Stimulated activated CD4-positive, alpha-beta T cell treated with anti-CD3 and anti-CD28 coated beads, Interleukin-15, amount 100 ng/mL, for 1 hour (primary cell): ENCODE measurements at places on chromosomes 2 and 18.

- DNase-seq = no peak
Observed at GRCh38 chr2:129754831-129755230, 224.6 kb upstream of the RAB6C start.

- DNase-seq = no peak
Observed at GRCh38 chr2:232336241-232336736, 42.3 kb upstream of the ALPP start.

- no peak for DNase-seq
Observed at GRCh38 chr2:204321910-204322751, 223.1 kb upstream of the PARD3B start.

GRCh38 chr18:32707147-32707546 is 65.7 kb downstream of the KLHL14 start:
- DNase-seq = no peak

GRCh38 chr2:19893520-19894133 is 8.2 kb downstream of the TTC32 start:
- DNase-seq = no peak

DNA sequence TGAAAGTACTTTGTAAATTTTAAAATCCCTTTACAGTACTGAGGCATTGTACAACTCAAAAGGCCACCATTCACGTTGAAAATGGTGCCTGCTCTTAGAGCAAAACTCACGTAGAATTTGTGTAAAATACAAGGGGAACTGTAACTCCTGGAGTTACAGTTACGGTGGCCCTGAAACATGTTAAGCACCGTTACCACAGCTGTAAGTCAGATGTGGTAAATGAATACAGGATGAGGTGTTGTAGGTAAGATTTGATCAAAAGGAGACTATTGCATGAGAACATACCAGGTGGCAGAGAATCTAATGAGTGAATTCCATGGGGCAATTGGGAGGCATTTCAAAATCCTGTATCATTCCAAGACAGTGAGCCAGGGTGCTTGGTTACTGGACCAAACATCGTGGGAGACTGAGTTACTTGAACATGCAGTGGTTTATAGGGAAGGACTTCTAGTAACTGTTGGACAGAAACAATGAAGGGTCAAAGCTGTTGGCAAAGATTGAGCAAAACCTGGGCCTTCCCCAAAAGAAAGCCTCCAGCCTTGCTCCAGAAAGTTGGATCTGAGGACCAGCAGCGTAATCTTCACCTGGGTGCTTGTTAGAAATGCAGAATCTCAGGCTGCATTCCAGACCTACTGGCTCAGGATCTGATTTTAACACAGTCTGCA is 535.8 kb upstream of the POU3F3 start:
- no peak for DNase-seq

- DNase-seq = peak; percentile 12
Observed at GRCh38 chr2:230723363-230723762, 10.7 kb downstream of the CAB39 start.

DNA sequence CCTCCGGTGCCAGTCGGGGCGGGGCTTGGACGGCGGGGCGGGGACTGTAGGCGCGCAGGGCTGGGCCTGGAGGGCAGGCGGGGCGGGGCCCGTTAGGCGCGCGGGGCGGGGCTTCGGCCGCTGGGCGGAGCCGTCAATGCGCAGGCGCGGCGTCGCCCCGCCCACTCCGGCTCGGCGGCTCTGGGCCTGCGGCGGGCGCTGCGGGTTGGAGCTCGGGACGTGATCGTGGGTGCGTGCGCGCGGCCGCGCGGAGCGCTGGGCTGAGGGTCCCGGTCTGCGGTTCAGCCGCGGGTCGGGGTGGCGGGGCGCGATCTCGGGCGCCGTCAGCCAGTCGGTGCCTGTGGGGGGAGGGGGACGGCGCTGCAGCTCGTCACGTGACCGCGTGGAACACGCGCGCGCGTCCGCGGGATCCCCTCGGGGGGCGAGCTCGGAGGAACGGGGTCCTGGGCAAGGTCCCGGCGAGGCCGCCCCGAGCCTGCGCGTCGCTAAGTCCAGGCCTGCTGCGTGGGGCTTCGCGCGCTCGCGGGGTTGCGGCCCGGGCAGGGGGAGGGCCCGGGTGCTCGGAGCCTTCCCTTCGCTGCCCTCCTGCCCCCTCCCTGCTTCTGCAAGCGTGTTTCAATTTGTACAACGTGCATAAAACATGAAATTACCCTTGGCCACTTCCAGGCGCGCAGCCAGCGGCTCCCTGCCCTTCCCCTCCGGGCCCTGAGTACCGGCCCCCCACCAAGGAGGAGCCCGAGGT is at the start of gene D2HGDH:
D2HGDH (plus strand) TSS at position 164 of the 742 bp plus-strand sequence. CDS start 595 bp downstream, outside the sequence.
- DNase-seq = peak; percentile 93

- DNase-seq = no peak
Observed at GRCh38 chr2:162111958-162112850, 38.2 kb upstream of the DPP4 start.

- no peak for DNase-seq
Observed at GRCh38 chr18:66707473-66707872, 103.6 kb upstream of the CDH19 start.

- DNase-seq = no peak
Observed at GRCh38 chr2:109437325-109438090, 176.3 kb downstream of the SEPTIN10 start.

DNA sequence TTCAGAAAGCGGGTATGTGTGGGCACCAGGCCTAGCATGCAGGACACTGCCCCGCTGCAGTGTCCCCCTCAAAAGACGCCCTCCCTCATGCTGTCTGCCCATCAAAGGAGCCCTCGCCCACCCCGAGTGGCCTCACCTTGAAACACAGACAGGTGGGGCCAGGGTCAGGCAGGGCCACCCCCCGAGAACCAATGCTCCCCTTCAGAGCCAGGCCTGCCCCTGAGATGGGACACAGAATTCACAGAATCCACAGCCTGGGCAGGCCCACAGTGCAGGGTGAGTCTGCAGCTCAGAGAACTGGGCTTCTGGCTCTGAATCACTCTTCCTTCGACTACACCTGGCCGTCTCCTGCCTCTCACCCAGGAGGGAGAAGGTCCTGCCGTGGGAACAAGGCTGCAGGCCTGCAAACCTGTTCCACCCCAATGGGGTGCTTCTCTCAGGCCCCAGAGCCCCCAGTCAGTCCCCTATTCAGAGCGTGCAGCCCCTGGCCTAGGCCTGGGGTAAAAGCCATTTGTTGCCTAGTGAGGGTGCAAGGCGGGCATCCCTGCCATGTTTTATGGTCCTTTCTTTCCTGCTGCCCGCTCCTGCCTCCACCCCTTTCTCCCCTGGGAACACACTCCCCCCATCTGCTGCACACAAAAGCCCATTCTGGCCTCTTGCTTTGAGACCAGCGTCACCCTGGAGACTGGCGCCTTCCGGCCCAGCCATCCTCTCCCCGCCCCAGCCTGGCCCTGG is 11.3 kb upstream of the ARHGEF4 start:
- no peak for DNase-seq
